ENCODE measurements at places on chromosomes 11 and 22.

- H3K27me3 ChIP-seq = no peaks in the 10 kb centered on the region
- H3K27ac ChIP-seq = no peak overlapping the region
- DNase-seq = no peak
Measured at GRCh38 chr11:3099178-3099577, 42.0 kb upstream of the CARS1 start.

DNA sequence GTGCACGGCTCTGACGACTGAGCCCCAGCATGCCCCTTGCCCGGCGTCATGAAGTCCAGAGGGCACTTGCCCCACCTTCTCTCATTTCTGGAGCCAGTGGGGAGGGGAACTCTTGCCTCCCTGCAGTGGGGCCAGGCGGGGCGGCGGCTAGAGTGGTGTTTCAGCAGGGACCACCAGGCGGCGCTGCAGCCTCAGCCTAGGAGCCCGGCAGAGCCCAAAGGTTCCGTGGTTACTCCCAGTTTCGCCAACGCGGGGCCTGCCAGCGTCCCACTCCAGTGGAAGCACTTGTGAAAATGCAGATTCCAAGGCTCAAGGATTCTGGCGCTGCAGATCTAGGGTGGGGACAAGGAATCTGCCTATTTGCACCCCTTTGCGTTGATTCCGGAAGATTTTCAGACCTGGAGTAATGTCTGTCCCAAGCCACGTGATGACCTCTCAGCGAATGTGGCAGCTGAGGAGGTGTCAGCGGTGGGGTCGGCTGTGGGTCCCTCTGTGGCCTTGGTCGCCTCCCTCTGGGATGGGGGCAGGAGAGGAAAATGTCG, 55.7 kb downstream of the CD82 start:
- DNase-seq = peak; percentile 33
- no peaks in the 10 kb centered on the region for H3K27me3 ChIP-seq
- H3K27ac ChIP-seq = no peak overlapping the region
- peaks cover 31% of the 10 kb centered on the region for H3K36me3 ChIP-seq

- no peak overlapping the region for H3K27ac ChIP-seq
- no peak for DNase-seq
- H3K4me1 ChIP-seq = no peaks in the 10 kb centered on the region
- H3K27me3 ChIP-seq = no peaks in the 10 kb centered on the region
- H3K4me3 ChIP-seq = no peak overlapping the region
- no peaks in the 10 kb centered on the region for H3K36me3 ChIP-seq
Measured at GRCh38 chr22:46439111-46439510, 98.3 kb downstream of the CELSR1 start.

GRCh38 chr11:46363031-46363407, 15.8 kb downstream of the DGKZ start:
- H3K4me1 ChIP-seq = peaks cover 35% of the 10 kb centered on the region
- no peak overlapping the region for H3K4me3 ChIP-seq
- H3K27ac ChIP-seq = peak overlapping the region; percentile 56
- H3K36me3 ChIP-seq = peaks cover 25% of the 10 kb centered on the region
- H3K27me3 ChIP-seq = no peaks in the 10 kb centered on the region
